ENCODE measurements at places on chromosomes 11 and 22. TPM values are rescaled to one million over a fixed set of nuclear protein-coding genes. Genes with fewer than 3 reads are reported as not detected.
A peak's percentile ranks its signal among the peaks of the same experiment; 100 is the strongest.

MAPK1 gene
- total RNA-seq = 144 TPM

SRPRA gene
- 103 TPM for total RNA-seq

GLYAT gene
- not detected for total RNA-seq

FAM180B gene
- total RNA-seq = not detected

HTR3B gene
- total RNA-seq = not detected

CDC45 gene
- 90.2 TPM for total RNA-seq

FOLR2 gene
- total RNA-seq = not detected

FAM83F gene
- 0.03 TPM for total RNA-seq

HSCB gene
- 13.7 TPM for total RNA-seq

DLAT gene
- 36.7 TPM for total RNA-seq

KRTAP5-1 gene
- not detected for total RNA-seq

ELFN2 gene
- 0.05 TPM for total RNA-seq

DNA sequence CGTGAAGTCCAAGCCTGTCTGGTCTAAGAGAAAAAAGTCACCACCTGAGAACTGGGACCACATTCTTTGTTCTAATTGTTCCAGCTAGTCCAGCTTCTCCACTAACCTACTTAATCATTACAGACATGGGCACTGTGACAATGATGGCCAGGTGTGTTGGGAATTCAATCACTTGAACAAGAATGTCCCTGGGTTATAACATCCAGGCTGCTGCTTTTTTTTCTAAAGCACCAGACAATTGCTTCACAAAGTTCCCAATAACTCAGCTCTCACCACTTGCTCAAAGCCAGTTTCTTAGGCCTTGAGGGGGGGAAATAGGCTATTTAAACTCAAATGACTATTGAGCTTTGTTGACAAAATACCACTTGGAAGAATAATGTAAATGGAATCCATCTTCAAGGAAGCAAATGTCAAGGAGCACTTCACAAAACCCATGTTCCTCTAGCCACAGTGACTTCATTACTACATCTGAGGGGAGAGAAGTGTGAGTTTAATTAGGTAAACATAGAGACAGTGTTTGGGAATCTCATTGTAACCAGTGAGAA lies 80.3 kb downstream of the ME3 start:
- no peak for DNase-seq

- no peak for DNase-seq
Observed at GRCh38 chr11:44987506-44987905, 36.8 kb upstream of the TP53I11 start.

GRCh38 chr22:26502688-26503561 lies 9.3 kb downstream of the TFIP11 start:
- DNase-seq = peak; percentile 94

GRCh38 chr11:44835938-44836337 lies 109.2 kb downstream of the TSPAN18 start:
- no peak for DNase-seq

- no peak for DNase-seq
Observed at GRCh38 chr11:118687906-118688305, 8.5 kb upstream of the TREH start.

DNA sequence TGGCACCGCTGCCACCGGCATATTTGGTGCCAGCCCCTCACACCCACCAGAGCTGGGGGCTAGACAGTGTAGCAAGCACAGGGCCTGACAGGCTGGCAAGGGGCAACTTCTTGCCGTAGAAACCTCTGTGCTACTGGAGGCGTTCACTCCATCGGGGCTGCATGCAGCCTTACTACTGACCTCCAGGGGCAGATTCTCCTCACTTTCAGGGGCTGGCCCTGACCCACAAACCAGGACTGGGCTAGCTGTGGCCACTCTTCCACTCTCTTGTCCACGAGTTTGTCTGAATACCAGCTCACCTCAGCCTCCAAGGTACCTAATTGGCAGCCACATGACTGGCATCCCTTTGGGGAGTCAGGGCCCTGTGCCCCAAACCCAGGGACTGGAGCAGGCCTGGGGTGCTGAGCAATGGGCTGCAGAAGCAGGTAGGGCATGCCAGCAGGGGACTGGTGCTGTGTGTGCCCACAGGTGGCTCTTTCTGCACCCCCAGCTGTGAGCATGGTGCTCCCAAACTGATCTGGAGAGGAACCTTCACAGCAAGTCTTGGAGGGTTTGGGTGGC lies 2.1 kb upstream of the LMO1 start:
- DNase-seq = no peak

DNA sequence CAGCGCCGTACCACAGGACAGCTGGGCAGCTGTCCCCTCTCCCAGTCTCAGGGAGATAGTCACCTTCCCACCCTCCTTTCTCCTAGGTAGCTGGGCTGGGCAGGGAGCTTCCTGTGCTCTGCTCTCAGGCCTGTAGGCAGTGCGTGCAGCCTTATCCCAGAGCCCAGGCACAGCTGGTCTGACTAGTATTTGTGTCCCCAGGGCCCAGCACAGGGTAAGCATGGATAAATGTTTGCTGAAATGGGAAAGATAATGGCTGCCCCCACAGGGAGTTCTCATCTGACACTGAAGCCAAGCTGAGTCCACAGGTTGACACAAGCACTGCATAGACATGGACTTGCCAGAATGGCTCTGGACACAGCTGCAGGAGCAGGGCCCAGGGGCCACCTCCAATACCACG lies 9.8 kb downstream of the SLC15A3 start:
- no peak for DNase-seq

GRCh38 chr22:39434243-39434653 lies 22.6 kb upstream of the MGAT3 start:
- no peak for DNase-seq

GRCh38 chr11:28083118-28083517 lies 24.8 kb downstream of the KIF18A start:
- DNase-seq = no peak

- DNase-seq = peak; percentile 64
Observed at GRCh38 chr11:76810151-76810853, 27.1 kb downstream of the TSKU start.

GRCh38 chr11:108713076-108713790 lies 48.4 kb downstream of the DDX10 start:
- DNase-seq = no peak

GRCh38 chr22:41963453-41964111 lies 5.7 kb upstream of the SEPTIN3 start:
- no peak for DNase-seq

GRCh38 chr22:47178339-47178738 lies 415.9 kb downstream of the TBC1D22A start:
- no peak for DNase-seq

GRCh38 chr11:129723761-129724162 lies 91.9 kb upstream of the TMEM45B start:
- DNase-seq = no peak

GRCh38 chr22:37337204-37337943 lies 55.1 kb downstream of the CYTH4 start:
- no peak for DNase-seq

- DNase-seq = no peak
Observed at GRCh38 chr22:45425531-45426265, 12.2 kb downstream of the RIBC2 start.

- DNase-seq = no peak
Observed at GRCh38 chr22:19706661-19707151, 7.6 kb upstream of the SEPTIN5 start.

- no peak for DNase-seq
Observed at GRCh38 chr11:60431251-60431650, 1.9 kb downstream of the MS4A5 start.

DNA sequence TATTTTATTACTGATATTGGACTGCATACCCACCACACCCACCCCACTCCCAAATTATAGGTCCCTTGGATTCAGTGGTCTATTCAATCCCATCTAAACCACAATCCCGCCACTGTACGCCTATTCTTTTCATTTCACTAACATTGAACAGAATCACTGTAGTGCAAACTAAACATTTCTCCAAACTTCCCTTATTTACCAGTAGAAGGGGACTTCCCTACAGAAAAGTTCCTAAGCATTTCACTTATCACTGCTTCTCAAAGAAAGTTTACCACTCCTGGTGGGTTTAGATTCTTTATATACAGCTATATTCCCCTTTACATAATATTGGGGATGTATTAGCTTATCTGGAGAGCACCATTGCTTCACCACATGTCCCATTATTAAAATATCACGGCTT lies 29.3 kb downstream of the OR8B12 start:
- no peak for DNase-seq

DNA sequence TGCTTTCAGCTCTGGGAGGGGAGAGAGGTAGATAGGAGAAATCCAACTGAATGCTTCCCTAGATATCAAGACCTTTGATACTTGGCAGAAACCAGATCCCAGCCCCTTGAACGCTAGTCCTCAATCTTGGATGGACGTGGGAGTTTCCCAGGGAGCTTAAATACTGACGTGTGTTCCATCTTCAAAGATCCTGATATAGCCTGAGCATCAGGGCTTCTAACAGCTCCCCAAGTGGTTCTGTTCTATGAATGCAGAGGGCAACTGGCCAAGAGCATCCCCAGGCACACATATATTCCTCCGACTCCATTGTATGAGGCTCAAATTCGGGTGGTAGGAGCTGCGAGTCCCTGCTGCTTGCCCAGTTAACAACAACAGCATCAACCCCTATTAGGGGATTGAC lies 8.7 kb upstream of the ACCS start:
- no peak for DNase-seq

GRCh38 chr11:73570415-73571114 lies 27.3 kb downstream of the FAM168A start:
- DNase-seq = no peak

DNA sequence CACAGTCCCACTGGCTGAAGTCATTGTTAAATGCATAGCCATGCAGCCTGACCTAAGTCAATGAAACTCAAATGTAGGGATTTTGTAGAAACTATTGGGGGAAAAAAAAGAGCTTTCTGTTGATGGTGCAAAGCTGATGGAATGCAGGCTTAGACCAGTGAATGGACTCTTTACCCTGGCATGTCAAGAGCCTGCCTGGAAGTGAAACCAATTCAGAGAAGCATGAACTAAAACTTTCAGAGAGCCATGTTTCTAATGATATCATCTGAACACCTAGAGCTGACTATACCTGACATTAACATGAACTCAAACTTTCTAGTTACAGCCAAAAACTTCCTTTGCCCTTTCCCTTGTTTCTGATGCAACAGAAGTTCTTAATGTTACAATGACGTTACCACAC lies 89.0 kb downstream of the APIP start:
- no peak for DNase-seq

DNA sequence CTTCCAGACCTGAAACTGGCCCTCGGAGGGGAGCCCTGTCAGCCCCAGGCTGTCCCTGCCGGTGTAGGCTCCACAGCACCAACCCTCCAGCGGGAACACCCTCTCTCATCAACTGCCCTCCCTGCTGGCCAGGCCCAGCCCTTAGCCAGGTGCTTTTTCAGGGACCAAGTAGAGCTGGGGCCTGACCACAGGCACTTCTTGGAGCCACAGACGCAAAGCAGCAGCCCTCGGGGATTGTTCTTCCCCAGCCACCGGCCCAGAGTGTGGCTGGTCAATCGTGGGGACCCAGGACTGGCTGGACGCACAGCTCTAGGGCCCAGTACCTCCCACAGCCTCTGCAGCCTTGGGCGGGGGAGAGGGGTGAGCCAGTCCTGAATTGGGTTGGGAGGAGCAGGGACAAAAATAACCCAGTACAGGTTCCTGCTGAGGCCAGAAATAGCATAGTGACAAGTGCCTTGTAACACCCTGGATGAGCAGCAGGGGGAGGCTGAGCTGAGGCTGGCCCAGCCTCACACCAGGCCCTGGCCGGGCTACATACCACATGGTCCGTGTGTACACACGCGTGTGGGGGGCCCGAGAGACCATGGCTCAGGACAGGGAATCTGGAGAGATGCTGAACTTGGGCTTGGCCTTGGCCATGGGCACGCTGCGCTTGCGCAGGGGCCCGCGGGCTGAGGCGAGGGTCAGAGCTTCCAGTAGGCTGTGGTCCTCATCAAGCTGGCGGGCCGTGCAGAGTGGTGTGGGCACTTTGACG lies 2.0 kb downstream of the KCNJ11 start:
- DNase-seq = peak; percentile 71

DNA sequence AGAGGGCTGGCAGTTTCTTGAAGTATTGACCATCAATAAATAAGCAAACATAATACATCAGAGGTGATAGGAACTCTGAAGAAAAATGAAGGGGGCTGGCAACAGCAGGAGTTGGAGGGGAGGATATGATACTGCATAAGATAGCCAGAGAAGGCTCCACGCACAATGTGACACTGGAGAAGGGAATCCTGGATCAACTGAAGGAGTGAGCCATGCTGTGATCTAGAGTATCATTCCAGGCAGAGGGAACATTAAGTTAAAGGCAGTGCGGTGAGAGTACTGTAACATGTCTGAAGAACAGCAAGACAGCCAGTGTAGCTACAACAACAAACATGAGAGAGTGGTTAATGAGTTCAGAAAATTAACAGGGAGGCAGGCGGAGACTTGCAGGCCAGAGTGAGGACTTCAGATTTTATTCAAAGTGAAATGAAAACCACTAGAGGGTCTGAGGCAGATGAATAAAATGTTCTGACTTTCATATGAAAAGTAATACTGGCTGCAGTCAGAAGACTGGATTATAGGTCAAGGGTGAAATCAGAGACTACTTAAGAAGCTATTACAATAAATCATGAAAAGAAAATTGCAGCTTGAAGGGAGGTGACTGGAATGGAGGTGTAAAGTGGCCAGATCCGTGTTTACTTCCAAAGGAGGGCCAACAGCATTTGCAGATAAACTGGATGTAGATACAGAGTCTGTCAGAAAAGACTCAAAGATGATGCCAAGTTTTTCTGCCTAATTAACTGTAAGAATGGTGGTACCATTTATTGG lies 49.4 kb downstream of the RRAS2 start:
- DNase-seq = no peak

DNA sequence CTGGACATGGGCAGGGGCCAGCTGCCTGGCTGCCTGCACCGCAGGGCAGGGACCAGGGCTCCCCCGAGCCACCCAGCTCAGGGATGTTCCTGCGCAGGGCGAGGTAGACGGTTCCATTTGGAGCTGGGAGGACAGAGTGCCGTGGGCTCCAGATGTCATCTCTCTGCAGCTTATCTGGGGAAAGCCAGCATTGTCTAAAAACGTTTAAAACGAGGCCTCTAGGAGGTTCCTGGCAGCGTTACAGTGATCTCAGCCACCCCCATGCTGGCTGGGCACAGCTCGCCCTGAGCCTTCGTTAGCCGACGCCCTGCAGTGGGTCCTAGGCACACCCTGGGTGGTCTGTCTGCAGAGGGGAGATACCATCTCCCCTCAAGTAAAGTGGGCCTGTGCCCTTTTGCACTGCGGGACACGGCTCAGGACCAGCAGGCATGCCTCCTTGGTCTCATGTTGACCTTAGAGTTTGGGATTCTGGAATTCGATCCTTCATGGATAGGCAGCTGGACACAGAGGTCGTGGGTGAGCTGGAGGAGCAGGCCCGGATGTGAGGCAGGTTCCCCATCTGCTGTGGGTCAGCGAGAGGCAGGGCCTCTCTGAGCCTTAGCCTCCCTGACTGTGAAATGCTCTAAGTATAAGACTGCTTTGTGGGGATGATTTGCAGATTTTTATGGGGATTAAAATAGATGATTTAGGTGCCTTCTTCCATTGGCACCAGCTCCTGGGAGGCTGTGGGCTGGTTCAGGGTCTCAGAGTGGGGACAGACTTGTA lies 14.1 kb downstream of the SYNGR1 start:
- no peak for DNase-seq

Measured in activated CD8-positive, alpha-beta T cell treated with anti-CD3 and anti-CD28 coated beads, Interleukin-2, amount 10 ng/mL, durations not matched to agents 7 days and 5 days (primary cell).